ENCODE measurements at places on chromosomes 3 and 15. TPM values are rescaled to one million over a fixed set of nuclear protein-coding genes. Genes with fewer than 3 reads are reported as not detected.

- DNase-seq: no peak
Observed at GRCh38 chr3:157789162-157789561, 285.9 kb upstream of the VEPH1 start.

The CDCP1 gene
- 3.7 TPM for total RNA-seq

The NANOGP8 gene
- total RNA-seq: not detected

DNA sequence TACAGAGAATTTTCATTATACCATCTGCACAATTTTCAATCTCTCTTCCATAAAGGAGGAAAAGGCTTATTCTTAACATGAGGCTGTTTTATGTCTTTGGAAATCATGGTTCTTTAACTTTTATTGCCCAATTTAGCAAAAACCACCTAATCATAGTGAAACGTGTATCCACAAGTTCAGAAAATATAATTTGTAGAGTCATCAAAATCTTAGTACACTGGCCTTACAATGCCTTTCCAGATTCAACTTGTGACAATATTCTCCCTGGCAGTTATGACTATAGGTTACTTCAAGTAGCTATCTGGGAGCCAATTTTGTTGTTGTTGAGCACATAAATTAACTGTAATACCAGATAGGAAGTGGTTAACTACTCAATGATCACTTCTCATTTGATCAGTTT lies 10.9 kb downstream of the BNIP2 start:
- DNase-seq: no peak

DNA sequence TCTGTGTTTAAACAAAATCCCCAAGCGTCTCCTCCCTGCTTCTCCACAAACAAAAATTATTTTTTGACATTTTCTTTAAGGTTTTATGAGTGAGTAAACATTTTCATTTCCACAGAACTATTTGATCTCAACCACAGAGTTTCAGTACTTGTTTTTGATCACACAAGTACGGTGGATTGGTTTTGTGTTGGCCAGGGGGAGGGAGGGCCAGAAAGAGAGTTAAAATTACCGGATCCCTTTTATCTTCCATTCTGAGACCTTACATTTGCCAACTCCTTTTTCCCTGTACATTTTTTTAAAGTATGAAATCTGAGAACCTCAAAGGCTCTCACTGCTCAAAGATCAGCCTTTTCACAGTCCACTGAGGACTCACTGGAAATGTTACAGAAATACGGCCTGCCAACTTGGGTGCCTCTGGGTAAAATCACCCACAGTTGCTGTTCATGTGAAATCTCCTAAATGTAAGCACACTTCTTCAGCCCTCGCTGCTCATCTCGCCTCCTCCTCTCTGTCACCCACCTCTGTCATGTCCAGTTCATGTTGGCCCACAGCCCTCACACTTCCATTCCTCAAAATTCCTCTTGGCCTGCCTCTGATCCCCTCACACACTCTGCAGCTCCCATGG lies 1.7 kb downstream of the HOMER2 start:
- DNase-seq: no peak

The FHIT gene
- total RNA-seq: 1.1 TPM

- DNase-seq: peak; percentile 10
Observed at GRCh38 chr15:51939216-51939615, 32.4 kb downstream of the LEO1 start.

GRCh38 chr3:37071921-37072320 lies 78.6 kb downstream of the MLH1 start:
- DNase-seq: no peak

GRCh38 chr15:29568840-29569532 lies 253.3 kb downstream of the TJP1 start:
- no peak for DNase-seq

Data from pulmonary artery endothelial cell (primary cell).